Activated CD4-positive, alpha-beta T cell treated with anti-CD3 and anti-CD28 coated beads, Interleukin-2, Interleukin-6, amounts not matched to agents 100 ng/mL and 50 ng/mL, durations not matched to agents 16 hours and 8 hours (primary cell): ENCODE measurements at places on chromosomes 1 and 21.

DNA sequence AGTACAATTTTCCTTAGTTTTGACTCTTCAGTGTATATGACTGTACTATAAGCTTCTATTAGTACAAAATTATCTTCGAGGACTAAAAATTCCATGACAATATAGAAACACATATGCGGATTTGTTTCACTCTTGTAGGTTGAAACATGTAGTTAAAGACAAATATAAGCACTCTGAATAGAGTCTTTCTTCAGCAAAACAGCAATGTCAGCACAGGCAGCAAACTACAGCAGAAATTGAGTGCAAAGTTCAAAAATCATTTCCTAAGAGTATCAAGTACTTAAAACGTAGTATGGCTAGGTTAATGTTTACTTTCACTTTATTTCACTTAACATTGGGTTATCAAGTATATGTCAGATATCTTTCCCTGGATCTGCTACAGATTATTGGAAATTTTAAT lies 106.7 kb downstream of the FAF1 start:
- DNase-seq: no peak

DNA sequence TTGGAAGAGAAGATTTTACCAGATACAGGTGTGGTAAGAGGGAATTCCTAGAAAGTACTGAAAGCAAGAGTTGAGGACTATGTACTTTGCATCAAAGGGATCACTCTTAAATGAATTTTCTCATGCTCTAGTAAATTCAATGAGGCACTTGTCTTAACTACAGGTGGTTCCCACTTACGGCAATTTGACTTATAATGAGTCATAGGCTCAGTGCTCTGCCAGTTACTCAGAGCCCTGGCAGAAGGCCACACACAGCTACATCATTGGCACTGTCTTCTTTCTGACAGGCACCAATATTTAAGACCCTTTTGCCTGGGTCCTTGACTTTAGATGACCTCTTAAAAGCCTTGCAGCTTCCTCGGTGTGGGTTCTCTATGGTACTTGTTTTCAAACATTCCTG lies 15.9 kb upstream of the ADAMTS5 start:
- no peak for DNase-seq

- no peak for DNase-seq
Measured at GRCh38 chr1:1907098-1907736, 7.8 kb upstream of the CALML6 start.

DNA sequence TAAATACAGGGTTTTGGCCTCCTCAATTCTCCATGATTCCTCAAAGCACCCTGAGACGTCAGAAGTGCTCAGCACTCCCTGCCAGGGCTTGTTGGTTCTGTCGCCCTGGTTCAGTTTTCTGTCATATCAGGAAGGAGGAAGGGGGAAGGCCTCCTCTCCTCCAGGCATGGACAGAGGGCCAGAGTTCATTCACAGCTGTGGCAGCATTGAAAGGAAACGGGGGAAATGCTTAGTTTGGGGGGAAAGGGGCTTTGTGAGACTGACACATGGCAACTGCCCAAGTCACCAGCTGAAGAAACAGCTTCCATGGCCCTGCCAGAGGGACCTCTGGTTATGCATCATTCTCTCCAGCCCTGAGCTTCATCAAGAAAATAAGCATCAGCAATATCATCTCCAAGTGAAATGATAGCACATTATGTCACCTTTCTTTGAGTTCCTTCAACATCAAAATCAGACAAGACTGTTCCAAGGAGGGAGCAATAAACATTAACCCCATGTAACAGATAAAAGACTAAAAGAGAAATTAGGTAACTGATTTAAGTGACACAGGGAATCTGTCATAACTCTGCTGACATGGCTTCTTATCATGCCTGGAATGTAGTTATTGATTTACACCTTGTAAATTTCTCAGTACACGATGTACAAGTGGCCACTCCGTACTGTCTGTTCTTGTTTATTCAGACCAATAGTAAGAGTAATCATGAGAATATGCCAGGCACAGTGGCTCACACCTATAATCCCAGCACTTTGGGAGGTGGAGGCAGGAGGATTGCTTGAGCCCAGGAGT lies 103.2 kb upstream of the SLC25A33 start:
- no peak for DNase-seq

DNA sequence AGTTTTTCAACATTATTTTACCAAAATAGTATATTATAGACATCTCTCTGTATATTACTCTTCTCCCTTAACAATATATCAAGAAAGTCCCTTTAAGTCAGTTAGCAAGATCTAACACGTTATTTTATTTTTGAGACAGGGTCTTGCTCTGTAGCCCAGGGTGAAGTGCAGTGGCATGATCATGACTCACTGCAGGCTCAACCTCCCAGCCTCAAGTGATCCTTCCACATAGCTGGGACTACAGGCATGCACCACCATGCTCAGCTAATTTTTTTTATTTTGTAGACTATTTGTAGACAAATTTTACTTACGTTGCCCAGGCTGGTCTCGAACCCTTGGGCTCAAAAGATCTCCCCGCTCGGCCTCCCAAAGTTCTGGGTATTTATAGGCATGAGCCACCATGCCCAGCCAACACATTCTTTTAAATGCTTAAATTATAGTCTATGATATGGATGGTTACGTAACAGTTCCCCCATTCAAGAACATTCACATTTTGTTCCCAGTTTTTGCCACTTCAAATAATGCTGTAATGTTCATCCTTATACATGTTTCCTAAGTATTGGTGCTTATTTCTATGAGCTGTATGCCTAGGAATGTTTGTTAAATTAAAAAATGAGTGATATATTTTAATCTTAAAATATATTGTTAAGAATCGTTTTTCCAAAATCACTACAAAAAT lies 70.4 kb downstream of the TUT4 start:
- no peak for DNase-seq

GRCh38 chr21:24628046-24628445 lies 979.2 kb downstream of the MRPL39 start:
- DNase-seq: no peak

GRCh38 chr21:31397515-31397926 lies 53.5 kb upstream of the TIAM1 start:
- no peak for DNase-seq

DNA sequence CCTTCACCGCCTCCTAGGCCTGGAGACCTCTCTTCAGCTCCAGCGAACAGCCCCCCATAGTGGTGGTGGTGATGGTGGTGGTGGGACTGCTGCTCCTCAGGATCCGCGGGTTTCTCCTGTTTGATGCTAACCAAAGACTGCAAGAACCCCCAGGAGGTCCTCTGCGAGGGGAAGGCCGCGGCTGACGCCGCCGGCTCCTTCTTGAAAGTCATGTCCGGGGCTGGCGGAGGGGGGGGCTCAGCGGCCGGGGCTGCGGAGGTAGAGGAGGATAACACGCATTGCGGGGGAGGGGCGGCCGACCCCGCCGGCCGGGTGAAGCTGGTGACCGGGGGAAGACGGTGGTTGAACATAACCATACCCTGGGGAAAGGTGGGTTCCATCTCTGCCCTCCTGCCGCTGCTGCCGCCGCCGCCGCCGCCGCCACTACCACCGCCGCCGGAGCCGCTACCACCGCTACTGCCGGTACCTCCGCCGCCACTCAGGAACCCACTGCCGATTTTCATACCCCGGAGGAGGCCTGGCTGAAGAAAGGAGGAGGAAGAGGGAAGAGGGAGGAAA lies 554 bp downstream of the ZNF281 start:
- DNase-seq: peak; percentile 34

DNA sequence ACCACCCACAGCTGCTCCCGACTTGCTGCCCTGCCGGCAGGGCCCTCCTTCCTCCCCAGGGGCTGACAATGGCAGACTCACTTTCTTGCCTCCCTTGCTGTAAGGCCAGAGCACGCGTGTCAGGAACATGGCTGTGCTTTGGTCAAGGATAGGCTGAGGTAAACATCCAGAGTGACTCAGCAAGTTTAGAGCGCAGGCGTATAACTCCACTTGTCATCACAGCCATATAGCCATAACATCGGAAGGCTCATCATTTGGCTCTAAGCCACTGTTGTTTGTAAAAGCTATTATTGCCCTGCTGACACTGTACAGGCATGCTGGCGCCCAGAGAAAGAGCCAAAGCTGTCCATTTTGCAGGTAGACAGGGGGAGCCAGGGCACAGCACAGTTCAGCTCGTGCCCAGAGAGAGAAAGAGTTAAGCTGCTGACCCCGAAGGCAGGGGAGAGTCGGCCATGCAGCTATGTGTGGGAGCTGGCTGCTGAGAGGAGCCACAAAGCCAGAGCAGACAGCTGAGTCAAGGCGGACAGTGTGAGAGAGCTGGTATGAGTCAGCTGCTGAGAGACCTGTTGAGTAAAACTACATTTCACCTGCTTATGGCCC lies 60.6 kb downstream of the GNG4 start:
- no peak for DNase-seq

DNA sequence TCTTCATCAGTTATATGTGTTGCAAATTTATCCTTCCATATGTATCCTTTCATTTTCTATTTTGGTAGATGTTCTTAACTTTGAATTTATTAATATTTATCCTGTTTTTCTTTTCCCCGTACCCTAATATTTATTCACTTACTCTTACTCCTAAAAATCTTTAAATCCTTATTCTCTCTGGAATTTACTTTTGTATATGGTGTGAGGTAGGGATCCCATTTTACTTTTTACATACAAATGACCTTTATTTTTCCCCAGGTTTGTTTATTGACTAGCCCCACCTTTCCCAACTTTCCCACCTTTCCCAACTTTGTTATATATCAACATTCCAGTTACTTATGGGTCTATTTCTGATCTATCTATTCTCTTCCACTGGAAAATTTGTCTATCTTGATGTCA lies 21.7 kb upstream of the ADAR start:
- no peak for DNase-seq

GRCh38 chr1:230339033-230339432 lies 87.1 kb downstream of the PGBD5 start:
- DNase-seq: no peak

DNA sequence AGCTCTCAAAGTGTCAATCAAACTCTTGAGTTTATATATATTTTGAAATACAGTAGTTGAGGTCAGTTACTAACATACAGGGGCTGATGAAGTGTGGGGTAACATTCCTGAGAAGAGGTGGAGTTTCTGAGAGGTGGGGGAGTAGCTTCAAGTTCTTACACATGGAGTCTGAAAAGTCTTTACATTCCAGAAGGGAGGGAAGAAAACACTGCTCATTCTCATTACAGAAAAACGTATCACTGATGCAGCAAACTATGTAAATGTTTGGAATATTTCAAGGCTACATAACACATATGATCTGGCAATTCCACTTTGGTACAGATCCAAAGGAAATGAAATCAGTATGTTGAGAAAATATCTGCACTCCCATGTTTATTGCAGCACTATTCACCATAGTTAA lies 1065.8 kb upstream of the B3GALT2 start:
- DNase-seq: no peak

DNA sequence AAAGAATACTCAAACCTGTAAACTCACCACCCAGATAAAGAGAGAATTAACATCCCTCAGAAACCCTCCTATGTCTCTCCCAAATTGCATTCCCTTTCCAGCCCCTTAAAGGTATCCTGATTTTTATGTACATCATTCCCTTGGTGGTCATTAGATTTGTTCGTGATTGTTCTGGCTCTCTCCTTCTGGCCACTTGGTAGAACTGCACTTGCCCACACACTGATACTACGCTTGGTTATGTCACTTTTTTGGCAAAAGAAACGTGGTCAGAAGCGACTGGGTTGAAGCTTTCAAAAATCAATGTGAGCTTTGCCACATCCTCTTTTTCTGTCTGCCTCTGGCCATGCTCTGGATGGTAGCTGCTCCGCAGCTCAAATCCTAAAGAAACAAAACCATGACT lies 76.3 kb downstream of the KRTAP19-8 start:
- no peak for DNase-seq

GRCh38 chr1:243851765-243852164 lies 1.7 kb upstream of the AKT3 start:
- no peak for DNase-seq

- DNase-seq: peak; percentile 28
Measured at GRCh38 chr1:116909512-116910378, at the start of gene PTGFRN. Gene PTGFRN, plus strand, starts transcription at chr1:116909916. Its CDS starts 288 bp downstream, at chr1:116910204.

GRCh38 chr1:195851804-195852203 lies 756.4 kb downstream of the KCNT2 start:
- no peak for DNase-seq

DNA sequence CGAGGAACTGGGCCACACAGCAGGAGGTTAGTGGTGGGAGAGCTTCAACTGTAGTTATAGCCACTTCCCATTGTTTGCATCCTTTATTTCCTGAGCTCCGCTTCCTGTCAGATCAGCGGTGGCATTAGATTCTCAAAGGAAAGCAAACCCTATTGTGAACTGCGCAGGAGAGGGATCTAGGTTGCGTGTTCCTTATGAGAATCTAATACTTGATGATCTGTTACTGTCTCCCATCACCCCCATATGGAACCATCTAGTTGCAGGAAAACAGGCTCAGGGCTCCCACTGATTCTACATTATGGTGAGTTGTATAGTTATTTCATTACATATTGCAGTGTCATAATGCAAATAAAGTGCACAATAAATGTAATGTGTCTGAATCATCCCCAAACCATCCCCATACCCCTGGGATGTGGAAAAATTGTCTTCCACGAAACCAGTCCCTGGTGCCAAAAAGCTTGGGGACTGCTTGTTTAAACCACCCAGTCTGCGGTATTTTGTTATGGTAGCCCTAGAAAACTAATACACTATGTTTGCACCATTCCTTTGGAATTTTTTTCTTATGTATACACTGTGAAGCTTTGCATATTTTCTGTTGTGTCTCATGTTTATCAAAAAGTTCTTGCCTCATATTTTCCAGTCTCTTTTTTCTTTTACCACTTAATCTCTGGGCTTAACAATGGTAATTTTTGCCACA lies 136.6 kb upstream of the IVNS1ABP start:
- DNase-seq: no peak

DNA sequence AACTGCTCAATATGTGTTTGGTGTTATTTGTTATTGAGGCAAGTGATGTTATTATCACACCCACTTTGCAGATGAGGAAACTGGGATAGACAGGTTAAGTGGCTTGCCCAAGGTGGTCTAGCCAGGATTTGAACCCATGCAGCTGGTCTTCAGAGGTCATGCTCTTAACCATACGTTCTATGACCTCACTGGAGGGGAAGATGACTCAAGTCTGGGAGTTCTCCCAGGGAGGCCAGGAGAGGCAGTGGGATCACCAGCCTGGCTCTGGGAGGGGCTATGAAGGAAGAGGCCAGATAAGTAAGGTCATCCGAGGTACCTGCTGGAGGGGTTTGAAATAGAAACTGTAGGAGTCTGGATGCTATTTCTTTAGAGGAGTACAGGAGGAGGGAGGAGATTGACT lies 95.3 kb downstream of the NAV1 start:
- DNase-seq: no peak

- DNase-seq: peak; percentile 66
Measured at GRCh38 chr1:8015036-8015808, 10.9 kb downstream of the ERRFI1 start.

- peak; percentile 56 for DNase-seq
Measured at GRCh38 chr1:200226268-200226968, 183.4 kb downstream of the ZNF281 start.

DNA sequence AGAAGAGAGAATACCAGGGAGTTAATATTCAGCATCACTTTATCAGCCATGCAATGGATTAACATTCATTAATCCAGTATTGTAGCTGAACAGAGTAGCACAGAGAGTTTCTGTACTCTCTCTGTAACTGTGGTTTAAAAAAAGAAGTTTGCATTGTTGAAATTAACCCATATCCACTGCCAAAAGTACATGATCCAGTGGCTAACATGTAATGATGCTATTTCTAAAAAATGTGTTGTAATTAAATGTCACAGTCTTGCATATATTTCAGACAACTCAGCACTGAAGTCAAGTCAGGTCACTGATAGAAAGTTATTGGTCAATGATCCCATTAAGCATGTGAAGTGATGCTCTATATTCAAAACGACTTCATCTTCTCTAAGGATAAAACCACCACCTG lies 141.3 kb downstream of the NRIP1 start:
- no peak for DNase-seq
